Ascending aorta (tissue), 2 donors: ENCODE measurements at places on chromosomes 2 and 18. TPM values are rescaled to one million over a fixed set of nuclear protein-coding genes. Genes with fewer than 3 reads are reported as not detected.

DNA sequence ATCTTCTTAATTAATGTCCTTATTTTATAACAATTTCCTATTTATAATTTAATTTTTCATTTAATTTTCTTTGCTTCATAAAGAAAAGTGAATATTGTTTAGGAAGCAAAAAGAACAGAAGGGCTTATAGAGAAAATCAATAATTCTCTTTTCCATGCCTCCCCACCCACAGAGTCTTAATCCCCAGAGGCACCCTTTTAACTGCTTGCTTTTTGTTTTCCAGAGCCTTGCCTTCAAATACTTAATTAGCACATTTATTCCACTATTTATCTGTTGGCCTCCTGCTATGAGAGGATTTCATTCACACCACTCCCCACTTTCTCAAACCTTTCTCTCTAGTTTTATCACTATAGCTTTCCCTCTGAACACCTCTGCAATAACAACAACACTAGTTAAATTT lies 373.6 kb downstream of the MBD2 start:
- DNase-seq: no peak
- no peaks in the 10 kb centered on the region for H3K27me3 ChIP-seq
- no peaks in the 10 kb centered on the region for H3K36me3 ChIP-seq
- H3K27ac ChIP-seq: no peak overlapping the region
- H3K4me3 ChIP-seq: no peak overlapping the region

- DNase-seq: no peak
- H3K27me3 ChIP-seq: no peaks in the 10 kb centered on the region
- H3K27ac ChIP-seq: no peak overlapping the region
- H3K4me3 ChIP-seq: no peak overlapping the region
- H3K36me3 ChIP-seq: no peaks in the 10 kb centered on the region
- no peaks in the 10 kb centered on the region for H3K4me1 ChIP-seq
These were observed 134.8 kb downstream of the CMPK2 start for GRCh38 chr2:6730649-6731532.

- no peak overlapping the region for H3K27ac ChIP-seq
- no peaks in the 10 kb centered on the region for H3K4me1 ChIP-seq
- no peak for DNase-seq
These were observed 599.5 kb downstream of the SUCLG1 start for GRCh38 chr2:83859553-83859952.

- no peak for DNase-seq
- no peaks in the 10 kb centered on the region for H3K36me3 ChIP-seq
- H3K4me3 ChIP-seq: no peak overlapping the region
These were observed 26.5 kb upstream of the CREB1 start for GRCh38 chr2:207503234-207503633.

DNA sequence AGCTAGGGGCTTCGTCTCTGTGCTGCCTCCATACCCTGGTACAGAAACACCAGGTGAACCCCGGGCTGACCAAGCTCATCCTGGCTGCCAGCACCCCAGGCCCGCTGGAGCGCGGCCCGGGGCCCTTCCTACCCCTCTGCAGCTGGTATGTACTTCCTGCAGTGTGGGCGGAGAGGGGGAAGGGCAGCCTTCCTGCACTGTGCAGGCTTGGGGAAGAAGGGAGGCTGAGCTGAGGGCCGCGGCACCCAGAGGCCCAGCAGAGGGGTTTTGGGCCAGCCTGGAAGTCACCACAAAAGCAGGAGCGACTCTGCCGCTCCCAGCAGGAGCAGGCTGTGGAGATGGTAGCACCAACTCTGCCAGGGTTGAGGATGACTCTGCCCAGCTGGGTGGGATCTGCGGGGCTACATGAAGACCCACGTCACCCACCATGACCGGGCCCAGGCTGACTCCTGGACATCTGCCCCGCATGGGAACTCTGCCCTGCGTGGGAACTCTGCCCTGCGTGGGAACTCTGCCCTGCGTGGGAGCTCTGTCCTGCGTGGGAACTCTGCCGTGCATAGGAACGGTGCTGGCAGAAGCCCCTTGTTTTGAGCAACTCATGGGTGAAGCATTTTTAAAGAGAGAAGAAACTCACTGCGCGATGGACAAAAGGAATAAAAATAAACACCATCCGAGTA lies 273.3 kb downstream of the NDUFA10 start:
- DNase-seq: no peak
- no peaks in the 10 kb centered on the region for H3K27me3 ChIP-seq
- no peaks in the 10 kb centered on the region for H3K36me3 ChIP-seq
- peak overlapping the region; percentile 44 for H3K27ac ChIP-seq
- peaks cover 30% of the 10 kb centered on the region for H3K4me1 ChIP-seq

DNA sequence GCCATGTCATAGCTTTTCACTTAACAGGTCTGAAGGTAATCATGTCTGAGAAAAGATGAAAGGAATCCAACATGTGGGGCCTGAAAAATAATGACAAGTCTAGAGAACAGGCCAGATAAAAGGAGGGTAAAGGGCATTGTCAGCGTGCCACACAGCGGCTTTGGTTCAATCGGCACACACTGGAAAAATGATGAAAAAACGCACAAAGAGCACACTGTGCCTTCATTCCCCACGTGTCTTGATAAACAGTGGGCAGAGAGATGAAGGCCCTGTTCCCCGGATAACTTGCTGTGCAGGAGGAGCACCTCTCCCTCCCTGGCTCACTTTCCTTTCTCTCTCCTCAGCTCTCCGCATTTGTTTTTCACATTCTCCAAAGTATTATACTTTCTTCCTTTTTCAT lies 766.3 kb downstream of the TDRD15 start:
- no peaks in the 10 kb centered on the region for H3K36me3 ChIP-seq
- no peak for DNase-seq
- H3K27ac ChIP-seq: no peak overlapping the region

DNA sequence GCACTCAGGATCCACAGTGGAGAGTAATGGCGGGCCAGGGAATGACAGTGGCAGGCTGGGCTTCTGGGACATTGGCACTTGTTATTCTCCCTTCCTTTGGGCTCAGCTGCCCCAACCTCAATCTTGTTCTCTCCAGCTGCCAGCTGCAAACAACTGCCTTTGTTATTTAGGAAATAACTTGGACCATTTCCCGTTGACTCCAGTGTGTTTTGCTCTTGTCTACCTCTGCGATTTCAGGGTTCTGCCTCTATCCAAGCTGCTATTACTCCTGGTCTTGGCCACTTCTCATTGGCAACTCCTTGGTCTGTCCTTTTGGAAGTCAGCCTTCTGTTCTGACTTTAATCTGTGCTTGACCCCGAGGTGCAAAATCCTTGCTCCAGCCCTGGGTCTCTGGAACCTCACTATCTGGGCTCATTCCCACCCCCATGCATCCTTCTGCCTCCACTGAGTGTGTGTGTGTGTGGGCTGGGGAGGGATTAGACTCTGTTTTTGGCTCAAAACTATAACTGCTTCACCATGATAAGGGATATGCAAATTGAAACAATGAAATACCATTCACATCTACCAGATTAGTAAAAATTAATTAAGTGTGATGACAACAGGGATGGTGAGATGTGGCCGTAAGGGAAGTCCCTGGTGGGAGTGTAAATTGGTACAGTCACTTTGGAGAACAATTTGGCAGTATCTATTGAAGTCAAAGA lies 134.1 kb upstream of the CXCR4 start:
- no peak for DNase-seq
- H3K4me3 ChIP-seq: no peak overlapping the region

DNA sequence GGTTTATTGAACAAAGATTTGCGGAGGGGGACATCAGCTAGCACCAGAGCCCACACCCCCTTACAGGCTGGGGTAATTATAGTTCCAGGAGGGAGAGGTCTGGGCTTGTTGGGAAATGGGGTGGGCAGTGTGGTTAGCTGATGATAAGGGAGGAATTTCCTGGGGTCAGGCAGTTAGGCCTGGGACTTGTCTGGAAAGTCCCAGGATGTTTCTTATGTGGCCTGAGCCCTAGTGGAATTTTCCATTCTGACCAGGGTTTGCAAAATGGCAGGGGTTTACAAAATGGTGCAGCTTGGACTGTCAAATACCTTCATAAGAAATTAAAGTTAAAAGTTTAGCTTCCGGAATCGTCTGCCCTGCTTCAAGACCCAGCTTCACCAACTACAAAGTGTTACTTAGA lies 199.1 kb downstream of the FBXO15 start:
- no peaks in the 10 kb centered on the region for H3K27me3 ChIP-seq
- no peak overlapping the region for H3K27ac ChIP-seq
- H3K4me3 ChIP-seq: no peak overlapping the region

DNA sequence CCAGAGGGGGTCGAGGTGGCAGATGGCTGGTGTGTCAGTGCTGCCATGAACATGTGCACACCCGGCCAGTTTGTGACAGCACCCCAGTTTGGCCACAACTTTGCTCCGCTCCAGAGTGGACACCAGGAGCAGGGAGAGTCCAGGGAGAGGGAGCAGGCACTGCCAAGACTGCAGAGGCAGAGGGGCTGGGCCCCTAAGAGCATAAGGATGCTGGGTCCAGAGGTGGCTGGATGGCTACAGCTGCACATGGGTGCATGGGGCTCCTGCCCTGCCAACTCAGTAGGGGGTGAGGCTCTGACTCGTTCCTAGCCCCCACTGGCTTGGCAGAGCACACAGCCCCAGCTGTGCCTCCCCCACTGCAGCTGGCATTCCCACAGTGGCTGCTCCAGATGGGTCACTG lies 999.2 kb upstream of the CRIM1 start:
- DNase-seq: no peak
- no peaks in the 10 kb centered on the region for H3K36me3 ChIP-seq
- no peak overlapping the region for H3K4me3 ChIP-seq
- H3K4me1 ChIP-seq: no peaks in the 10 kb centered on the region
- no peaks in the 10 kb centered on the region for H3K27me3 ChIP-seq

DNA sequence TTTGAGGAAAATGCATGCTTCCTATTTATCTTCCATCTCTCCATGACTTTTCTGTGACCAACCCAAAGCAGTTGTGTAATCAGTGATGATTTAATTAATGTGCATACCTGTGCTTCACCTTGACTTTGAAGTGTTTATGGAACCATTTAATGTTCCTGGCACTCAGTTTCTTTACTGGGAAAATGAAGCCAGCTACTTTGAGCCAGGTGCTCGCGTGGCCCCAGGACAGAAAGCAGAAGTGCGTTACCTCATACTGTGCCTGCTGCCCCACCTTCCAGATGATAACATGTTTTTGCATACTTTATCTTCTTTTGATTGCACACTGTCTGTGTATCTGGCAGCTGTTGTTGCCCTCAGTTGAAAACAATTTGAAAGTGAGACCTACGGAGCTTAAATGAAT lies 61.3 kb downstream of the PMAIP1 start:
- no peak overlapping the region for H3K27ac ChIP-seq
- H3K4me3 ChIP-seq: no peak overlapping the region
- no peaks in the 10 kb centered on the region for H3K27me3 ChIP-seq
- H3K4me1 ChIP-seq: no peaks in the 10 kb centered on the region

GRCh38 chr2:38215522-38215921 lies 139.6 kb upstream of the CYP1B1 start:
- H3K4me1 ChIP-seq: no peaks in the 10 kb centered on the region
- no peak for DNase-seq
- H3K36me3 ChIP-seq: no peaks in the 10 kb centered on the region
- H3K27me3 ChIP-seq: no peaks in the 10 kb centered on the region

DNA sequence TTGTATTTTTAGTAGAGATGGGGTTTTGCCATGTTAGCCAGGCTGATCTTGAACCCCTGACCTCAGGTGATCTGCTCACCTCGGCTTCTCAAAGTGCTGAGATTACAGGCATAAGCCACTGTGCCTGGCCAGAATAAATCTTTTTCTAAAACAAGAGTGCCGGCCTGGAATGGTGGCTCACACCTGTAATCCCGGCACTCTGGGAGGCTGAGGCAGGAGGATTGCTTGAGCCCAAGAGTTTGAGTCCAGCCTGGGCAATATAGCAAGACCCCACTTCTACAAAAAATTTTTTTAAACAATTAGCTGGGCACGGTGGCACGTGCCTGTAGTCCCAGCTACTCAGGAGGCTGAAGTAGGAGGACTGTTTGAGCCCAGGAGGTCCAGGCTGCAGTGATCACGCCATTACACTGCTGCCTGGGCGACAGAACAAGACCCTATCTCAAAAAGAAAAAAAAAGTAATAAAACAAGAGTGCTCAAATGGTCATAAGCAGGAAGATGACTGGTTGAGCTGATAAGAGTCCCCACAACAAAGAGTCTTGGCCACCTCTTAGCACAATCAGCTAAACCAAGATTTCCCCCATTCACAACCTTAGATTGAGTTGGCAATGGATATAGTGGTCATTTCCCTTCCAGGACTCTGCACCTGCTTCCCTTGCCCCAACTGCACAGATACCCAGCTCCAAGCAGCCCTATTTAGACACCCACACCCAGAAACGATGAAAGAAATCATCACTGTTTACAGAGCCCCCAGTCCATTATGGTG lies 5.8 kb upstream of the UCN start:
- DNase-seq: no peak
- H3K27me3 ChIP-seq: no peaks in the 10 kb centered on the region
- H3K4me1 ChIP-seq: no peaks in the 10 kb centered on the region
- no peak overlapping the region for H3K27ac ChIP-seq

DNA sequence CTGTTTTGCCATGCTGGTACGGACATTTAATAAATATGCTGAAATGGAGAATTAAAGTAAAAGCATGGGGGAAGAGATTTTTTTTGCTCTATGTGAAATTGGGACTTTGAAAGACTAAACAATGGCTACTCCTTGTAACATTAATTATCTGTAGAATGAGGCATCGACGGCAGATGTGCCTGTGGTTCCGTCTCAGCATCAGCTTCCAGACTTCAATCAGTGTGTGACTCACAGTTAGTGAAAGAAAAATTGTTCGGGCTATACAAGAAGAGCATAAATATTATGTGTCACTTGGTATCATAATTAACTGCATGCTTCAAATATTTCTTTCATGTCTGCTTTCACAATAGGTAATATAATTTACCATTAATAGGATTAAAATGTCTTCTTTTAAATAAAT lies 117.0 kb upstream of the SMIM21 start:
- no peak overlapping the region for H3K4me3 ChIP-seq
- no peak for DNase-seq
- no peaks in the 10 kb centered on the region for H3K4me1 ChIP-seq
- H3K27ac ChIP-seq: no peak overlapping the region

DNA sequence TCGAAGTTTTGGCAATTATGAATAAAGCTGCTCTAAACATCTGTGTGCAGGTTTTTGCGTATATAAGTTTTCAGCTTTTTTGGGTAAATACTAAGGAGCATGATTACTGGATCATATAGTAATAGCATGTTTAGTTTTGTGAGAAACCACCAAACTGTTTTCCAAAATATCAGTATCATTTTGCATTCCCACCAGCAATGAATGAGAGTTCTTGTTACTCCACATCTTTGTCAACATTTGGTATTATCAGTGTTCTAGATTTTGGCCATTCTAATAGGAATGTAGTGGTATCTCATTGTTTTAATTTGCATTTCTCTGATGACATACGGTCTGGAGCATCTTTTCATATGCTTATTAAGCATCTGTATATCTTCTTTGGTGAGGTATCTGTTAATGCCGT lies 143.4 kb upstream of the MYO3B start:
- no peak for DNase-seq
- H3K4me1 ChIP-seq: no peaks in the 10 kb centered on the region
- no peaks in the 10 kb centered on the region for H3K27me3 ChIP-seq

Gene CRYGD
- total RNA-seq: not detected

Gene AGXT
- not detected for total RNA-seq

Gene HOXD12
- not detected for total RNA-seq

Gene SERPINB13
- total RNA-seq: not detected

Gene LYG1
- not detected for total RNA-seq

Gene LIMS4
- 21.2 TPM for total RNA-seq

Gene C2orf66
- total RNA-seq: not detected
